ENCODE measurements at places on chromosomes 2 and 18.

DNA sequence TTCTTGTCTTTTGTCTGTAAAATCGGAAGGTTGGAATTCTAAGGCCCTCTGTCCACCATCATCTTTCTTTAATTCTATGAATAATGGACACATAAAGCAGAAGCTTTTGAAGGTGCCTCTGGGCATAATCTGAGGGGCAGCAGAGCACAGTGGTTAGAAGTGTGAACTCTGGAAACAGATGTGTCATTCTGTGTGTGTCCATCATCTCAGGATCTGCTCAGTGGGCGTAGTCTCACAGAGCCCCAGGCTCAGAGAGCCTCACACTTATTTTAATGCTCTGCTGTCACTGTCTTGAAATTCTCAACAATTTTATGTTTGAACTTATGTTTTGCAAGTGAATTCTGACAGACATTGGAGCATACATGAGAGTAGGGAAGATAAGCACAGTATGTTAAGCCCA lies 31.0 kb upstream of the CCDC93 start:
- no peak for DNase-seq

DNA sequence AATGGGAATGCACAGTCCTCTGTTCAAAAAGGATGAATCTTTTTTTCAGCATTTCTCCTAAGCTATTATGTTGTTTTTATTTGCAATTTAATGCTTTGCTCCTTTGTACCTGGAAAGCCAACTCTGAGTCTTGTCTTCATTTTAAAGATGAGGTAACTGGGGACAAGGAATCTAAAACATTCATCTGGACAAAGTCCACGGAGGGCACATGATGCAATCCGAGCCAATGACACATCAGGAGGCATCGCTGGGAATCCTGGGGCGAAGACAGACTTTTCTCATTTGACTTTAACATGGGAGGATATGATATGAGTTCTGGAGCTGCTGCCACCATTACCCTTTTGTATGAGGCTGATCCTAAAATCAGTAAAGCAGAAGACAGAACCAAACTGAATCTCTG lies 116.5 kb upstream of the REG3G start:
- DNase-seq: no peak

DNA sequence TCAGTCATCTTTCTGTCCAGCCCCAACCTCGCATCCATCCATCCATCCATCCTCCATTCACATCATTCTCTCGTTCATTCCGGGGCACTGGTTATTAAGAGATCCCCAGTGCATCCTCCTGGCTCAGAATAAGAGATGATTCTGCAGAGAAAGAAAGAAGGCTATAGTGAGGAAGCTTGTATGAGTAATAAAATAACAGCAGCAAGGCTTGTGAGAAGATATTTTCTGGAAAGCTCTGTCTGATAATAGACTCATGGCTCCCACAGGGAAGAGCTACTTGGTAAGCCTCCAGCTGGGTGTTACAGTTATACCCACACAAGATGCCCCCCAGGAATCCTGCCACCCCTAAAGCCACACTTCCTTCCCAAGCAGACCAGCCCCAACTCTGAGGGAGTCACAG lies 143.2 kb downstream of the MTCL1 start:
- no peak for DNase-seq

DNA sequence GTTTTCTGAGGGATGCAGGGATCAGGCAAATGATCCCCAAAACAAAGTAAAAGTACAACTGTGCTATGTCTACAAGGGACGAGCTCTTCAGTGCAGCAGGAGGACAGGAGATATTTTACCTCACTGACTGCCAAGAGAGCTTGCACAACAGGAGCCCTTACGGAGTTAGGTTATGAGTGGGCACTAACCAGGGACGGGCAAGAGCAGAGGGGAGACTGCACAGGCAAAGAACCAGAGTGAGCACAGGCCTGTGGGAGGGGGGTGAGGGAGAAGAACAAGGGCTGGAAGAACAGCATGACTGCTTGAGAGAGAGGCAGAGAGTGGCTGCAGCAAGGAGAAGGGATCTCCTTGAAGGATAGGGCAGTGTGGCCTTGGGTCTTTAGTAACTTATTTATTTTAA lies 101.1 kb upstream of the PID1 start:
- DNase-seq: no peak

GRCh38 chr2:3604991-3605961 lies 10.4 kb downstream of the COLEC11 start:
- no peak for DNase-seq

- DNase-seq: no peak
Measured at GRCh38 chr2:55840460-55840859, 83.1 kb downstream of the EFEMP1 start.

- no peak for DNase-seq
Measured at GRCh38 chr2:169512525-169512924, 3.0 kb downstream of the KLHL41 start.

DNA sequence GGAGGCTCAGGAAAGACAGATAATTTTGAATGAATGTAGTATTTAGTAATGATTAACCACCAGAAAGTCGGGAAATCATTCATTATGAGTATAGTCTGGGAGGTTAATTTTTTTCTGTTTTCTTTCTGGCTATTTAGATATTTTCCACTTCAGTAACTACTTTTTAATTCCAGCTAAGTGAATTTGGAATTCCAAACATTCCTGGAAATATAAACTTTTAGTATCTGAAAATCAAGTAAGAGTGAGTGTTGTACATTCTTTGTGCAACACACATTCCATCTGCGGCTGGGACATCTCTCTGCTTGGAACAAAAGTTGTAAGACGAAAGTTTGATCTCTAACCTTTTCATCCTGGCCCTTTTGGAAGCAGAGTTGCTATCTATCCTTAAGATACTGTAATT lies 275.7 kb upstream of the SPRED2 start:
- no peak for DNase-seq

DNA sequence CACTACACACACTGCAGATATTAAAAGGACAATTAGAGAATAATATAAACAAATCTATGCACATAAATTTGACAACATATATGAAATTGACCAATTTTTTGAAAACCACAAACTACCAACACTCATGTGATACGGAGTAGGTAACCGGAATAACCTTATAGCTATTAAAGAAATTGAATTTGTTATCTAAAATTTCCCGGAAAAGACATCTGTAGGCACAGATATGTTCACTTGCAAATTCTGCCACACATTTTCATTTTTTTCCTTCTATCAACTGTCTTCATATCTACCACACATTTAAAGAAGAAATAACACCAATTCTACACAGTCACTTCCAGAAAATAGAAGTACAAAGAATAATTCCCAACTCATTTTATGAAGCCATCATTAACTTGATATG lies 22.4 kb downstream of the NLRC4 start:
- no peak for DNase-seq

Measured in psoas muscle (tissue), 8 donors.